ENCODE measurements at places on chromosomes 1 and 21. TPM values are rescaled to one million over a fixed set of nuclear protein-coding genes. Genes with fewer than 3 reads are reported as not detected.

OR6K3 gene
- not detected for total RNA-seq

GLMN gene
- 27.2 TPM for total RNA-seq

RNU1-2 gene
- total RNA-seq: 2,807 TPM

FMO5 gene
- 14.1 TPM for total RNA-seq

LAX1 gene
- total RNA-seq: 0.15 TPM

GBP7 gene
- total RNA-seq: not detected

CACNA1S gene
- not detected for total RNA-seq

WDR77 gene
- total RNA-seq: 68.4 TPM

AZIN2 gene
- 1.7 TPM for total RNA-seq

GRCh38 chr1:206685334-206685768 is 646 bp downstream of the MAPKAPK2 start:
- peak; percentile 76 for DNase-seq

GRCh38 chr1:30291526-30291925 is 431.9 kb downstream of the MATN1 start:
- no peak for DNase-seq

GRCh38 chr1:110765640-110766335 is 91.0 kb upstream of the KCNA3 start:
- DNase-seq: peak; percentile 58

GRCh38 chr21:15227919-15228318 is 163.1 kb upstream of the NRIP1 start:
- no peak for DNase-seq

DNA sequence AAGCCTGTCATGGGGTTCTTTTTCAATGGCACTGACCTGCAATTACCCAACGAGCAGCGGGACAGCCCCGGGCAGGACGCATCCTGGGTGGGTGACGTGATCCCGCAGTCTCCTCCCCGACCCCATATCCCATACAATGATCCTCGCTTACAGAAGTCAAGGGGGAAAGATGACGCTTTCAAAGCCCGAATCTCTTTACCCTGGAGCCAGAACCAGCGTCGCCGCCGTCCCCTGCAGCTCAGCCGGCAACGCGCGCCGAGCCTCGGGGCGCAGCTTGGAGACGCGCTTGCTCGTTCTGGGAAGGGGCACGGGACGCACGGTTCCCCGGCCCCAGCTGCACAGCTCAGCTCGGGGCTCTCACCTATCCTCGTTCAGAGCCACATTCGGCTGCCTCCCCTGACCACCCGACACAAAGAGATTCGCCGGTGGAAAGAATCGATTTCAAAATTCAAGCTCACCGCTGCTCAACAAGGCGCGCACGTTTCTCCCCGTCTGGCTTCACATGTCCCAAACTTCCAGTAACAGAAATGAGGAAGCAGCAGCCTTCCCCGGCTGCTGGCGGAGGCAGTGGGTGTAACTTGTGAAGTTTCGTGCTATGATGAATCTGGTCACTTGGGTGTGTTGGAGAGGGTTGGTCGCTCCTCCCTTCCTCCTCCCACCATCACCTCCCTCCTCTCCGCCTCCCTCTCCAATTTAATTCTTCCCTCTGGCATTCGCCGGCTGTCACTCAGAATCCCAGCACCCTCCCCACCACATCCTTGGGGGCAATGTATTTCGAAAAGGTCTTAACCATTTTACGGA is at the start of gene TIAM1:
Gene TIAM1 (minus strand): TSS at position 582 of the 801 bp plus-strand sequence. CDS start 77,289 bp downstream, outside the sequence.
- DNase-seq: peak; percentile 89

- DNase-seq: no peak
Observed at GRCh38 chr21:42997053-42997452, 22.7 kb downstream of the PKNOX1 start.

DNA sequence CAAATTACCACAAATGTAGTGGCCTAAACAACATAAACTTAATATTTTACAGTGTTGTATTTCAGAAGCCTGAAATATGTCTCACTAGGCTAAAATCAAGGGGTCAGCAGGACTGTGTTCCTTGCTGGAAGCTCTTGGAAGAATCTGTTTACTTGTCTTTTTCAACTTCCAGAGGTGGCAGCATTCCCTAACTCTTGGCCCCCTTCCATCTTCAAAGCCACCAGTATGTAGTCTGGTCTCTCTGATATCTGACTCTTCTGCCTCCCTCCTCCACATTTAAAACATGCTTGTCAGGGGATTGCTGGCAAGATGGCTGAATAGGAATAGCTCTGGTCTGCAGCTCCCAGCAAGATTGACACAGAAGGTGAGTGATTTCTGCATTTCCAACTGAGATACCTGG is 567.5 kb downstream of the PLA2G4A start:
- DNase-seq: peak; percentile 54

- DNase-seq: no peak
Observed at GRCh38 chr1:184892116-184892515, 82.2 kb downstream of the NIBAN1 start.

- DNase-seq: no peak
Observed at GRCh38 chr1:37851782-37852210, 7.6 kb downstream of the MTF1 start.

DNA sequence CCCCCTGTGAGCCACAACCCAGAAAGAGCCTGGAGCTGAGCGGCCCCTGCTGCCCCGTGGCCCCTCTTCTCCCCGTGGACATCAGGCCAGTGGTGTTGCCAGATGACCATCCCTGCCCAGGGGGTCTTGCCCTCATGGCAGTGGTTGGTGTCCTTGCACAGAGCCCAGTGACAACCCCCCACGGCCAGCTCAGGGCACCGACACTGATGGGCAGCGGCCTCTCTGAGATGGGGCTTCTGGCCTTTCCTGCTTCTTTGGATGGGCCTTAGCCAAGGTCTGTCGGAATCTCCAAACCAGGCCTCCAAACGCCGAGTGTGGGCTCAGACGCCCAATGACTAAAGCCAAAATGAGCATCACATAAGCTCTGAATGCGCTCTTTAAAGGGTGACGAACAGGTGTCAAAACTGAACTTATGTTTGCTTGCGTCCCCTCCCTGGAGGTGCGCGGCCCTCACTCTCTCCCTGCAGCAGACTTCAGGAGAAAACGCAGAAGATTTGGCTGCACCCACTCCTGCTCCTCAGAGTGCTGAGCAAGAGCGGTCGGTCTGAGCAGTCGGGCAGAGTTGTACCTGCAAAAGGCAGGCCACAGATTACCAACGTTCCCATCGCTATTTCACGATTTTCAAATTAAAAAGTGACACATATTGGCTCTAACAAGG is 41.9 kb downstream of the UBE2G2 start:
- DNase-seq: peak; percentile 31

GRCh38 chr1:57976216-57976615 is 552.4 kb upstream of the DAB1 start:
- DNase-seq: no peak

GRCh38 chr1:119323216-119323982 is 45.2 kb upstream of the HAO2 start:
- no peak for DNase-seq

GRCh38 chr1:91697416-91697815 is 188.5 kb downstream of the TGFBR3 start:
- DNase-seq: no peak

- no peak for DNase-seq
Observed at GRCh38 chr1:96002969-96003964, 718.3 kb upstream of the PTBP2 start.

- DNase-seq: no peak
Observed at GRCh38 chr1:192161976-192162375, 3.7 kb downstream of the RGS18 start.

GRCh38 chr1:61183471-61184039 is 101.2 kb downstream of the NFIA start:
- DNase-seq: no peak

DNA sequence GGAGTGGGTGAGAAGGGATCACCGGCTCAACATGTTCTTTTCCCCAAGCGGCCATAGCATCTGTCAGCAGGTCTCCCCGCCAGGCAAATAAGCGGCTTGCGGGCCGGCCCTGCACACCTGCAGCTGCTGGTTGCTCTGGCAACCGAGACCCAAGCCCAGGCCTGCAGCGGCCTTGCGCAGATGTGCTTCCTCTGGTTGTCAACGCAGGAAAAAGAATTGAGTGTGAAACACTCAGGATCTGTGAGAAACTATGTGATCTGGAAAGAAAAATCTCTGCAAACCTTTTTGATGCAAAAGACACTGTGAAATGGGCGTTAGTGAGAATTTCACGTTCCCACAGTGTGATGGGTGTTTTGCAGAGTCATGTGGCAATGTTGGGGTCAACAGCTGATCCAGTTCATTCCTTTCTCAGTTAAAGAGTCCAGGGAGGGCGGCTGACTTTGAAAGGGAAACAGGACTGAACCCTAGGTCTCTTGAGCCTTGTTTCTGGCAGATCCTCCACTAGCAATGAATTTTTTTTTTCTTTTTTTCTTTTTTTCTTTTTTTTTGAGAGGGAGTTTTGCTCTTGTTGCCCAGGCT is 28.4 kb downstream of the TOMM20 start:
- DNase-seq: peak; percentile 82

DNA sequence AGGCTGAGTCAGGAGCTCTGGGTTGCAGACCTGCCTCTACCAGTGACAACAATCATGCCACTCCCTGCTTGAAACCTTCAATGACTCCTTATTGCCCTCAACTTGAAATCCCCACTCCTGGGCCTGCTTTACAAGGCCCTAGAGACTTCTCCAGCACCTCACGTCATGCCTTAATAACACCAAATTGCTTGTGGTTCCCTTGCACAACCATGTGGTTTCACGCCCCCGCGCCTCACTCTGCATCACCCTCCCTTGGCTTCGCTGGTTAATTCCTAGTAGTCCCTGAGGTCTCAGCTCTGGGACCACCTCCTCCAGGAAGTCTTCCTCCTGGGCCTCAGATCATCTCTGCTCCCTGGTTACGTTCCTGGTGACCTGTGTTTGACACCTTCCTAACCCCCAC is 33.0 kb downstream of the EPHA2 start:
- DNase-seq: peak; percentile 40

DNA sequence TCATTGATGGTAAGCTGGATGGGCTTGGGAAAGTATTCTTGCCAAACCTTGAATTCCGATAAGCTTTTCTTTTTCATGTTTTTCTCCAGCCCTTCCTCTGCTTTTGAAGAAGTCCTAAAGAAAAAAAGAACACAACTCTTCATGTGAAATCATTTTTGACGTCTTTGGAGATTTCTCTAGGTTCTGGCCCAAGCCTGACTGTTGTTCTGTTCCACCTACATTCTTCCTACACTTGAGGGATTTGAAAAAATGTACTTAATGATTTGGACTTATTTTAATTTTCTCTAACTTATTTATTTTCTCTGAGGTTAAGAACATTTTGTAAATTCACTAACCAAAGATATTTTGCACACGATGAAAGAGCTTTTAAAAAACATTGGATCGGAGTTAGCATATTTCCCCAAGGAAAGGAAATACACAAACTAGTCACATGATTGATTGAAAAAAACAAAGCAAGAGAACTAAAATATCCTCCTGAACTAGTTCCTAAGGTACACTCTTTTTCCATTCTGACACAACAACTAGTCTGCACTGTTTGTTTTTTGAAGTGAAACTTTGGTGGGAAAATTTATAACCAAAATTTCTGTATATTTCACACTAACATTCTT is 82.3 kb downstream of the LTN1 start:
- no peak for DNase-seq

GRCh38 chr1:167272369-167272957 is 51.8 kb downstream of the POU2F1 start:
- DNase-seq: no peak

- no peak for DNase-seq
Observed at GRCh38 chr1:168637350-168637991, 61.1 kb downstream of the XCL1 start.

DNA sequence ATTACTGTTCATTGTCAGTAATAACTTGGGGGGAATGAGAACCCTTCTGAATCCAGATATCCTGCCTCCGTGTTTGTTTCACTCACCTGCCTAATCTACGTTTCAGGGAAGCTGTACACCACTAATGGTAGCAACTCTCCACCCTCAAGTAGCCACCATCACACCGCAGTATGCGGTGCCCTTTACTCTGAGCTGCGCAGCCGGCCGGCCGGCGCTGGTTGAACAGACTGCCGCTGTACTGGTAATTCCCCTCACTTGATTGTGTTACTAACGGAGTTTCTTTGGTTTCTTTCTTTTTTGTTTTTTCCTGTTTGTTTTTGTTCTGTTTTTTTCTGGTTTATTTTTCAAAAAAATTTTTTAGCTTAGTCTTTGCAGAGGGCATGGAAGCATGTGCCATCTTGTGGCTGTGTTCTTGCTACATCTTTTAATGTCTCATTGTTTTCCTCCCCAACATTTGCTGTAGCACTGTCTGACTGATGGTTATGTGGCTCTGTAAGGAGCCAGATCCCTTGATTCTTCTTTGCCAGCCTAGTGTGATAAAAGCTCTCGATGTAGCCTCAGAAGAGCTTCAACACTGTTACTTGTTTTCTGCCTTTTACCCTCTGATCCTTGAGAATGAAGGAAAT is 15.9 kb upstream of the OLFML3 start:
- no peak for DNase-seq

DNA sequence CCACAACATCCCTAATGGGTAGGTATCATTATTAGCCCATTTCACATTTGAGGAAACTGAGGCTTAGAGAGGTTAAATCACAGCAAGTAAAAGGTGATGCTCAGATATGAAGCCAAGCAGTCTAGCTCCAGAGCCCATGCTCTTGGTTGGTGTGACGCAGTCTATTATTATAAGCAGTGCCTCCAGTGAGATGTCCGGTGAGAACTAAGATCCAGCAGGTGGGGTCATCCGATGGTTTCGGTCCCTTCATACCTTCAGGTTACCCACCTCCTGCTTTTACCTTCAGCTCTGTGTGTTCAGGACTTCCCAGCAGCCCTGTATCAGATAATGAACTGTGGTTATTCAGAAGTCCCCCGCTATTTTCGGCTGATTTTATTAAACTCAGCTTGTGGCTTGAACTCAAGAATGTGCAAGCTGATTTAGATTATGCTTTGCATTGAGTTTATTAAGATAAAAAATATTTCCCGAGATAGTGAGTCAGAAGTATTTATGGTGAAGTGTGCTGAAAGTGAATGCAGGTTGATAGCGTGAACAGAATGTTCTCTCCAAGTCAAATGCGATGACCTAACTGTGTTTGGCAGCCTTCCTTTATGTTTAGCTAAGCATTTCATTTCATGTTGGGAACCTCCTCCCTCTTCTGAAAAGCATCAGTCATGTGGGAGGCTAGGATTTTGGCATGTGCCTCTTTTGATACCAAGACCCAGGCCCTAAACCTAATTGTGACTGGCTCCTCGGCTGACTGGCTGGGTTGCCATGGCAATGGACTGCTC is 160.9 kb upstream of the UBE2U start:
- DNase-seq: no peak

GRCh38 chr1:198212675-198213074 is 55.9 kb downstream of the NEK7 start:
- no peak for DNase-seq

DNA sequence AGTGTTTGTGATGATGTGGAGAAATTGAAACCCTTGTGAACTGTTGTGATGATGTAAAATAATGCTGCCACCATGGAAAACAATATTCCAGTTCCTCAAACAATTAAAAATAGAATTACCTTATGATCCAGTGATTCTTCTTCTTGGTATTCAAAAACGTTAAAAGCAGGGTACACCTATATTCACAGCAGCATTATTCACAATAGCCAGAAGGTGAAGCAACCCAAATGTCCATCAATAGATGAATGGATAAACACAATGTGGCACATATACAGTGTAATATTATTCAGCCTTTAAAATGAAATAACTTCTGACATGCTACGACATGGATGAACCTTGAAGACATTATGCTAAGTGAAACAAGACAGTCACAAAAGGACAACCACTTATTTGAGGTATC is 59.2 kb downstream of the LYPLAL1 start:
- no peak for DNase-seq

Measured in endodermal cell (in vitro differentiated cells).